ENCODE measurements at places on chromosomes 6 and 20.

DNA sequence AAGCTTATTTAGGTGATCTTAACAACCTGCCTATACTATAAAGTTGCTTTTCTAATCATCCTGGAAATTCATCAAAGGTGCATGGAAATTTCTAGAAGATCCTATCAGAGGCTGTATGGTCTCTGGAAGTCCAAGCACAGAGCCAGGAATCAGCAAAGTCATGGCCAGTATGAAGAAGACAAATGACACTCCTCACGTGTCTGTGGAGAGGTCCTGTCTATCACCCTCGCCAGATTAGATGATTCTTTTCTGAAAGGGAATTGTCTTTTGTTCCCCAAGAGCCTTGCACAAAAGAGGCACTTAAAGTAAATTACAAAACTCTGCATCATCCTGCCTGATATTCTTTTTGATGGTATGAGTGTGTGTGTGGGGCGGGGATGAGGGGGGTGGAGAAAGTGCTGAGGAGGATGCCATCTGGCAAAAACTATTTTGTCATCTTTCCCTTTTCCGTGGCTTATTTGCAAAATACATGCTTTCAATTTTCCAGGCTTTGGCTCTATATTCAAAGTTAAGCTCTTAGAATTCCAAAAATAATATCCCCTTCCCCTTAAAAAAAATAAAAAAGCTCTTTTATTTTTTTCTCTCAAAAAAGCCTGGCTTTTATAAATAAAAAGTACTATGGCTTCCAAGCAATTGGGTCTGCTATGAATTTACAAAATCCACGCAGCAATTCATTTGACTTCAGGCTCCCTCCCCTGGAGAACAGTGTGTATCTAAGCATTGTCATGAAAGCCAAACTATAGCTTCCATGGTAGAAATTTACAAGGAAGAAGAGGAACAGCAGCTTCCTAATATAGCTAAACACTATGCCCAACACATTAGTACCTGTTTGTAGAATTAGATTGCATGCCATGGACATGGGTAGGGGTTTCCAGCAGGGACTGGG lies 185.2 kb upstream of the ARG1 start:
- no peak for DNase-seq

DNA sequence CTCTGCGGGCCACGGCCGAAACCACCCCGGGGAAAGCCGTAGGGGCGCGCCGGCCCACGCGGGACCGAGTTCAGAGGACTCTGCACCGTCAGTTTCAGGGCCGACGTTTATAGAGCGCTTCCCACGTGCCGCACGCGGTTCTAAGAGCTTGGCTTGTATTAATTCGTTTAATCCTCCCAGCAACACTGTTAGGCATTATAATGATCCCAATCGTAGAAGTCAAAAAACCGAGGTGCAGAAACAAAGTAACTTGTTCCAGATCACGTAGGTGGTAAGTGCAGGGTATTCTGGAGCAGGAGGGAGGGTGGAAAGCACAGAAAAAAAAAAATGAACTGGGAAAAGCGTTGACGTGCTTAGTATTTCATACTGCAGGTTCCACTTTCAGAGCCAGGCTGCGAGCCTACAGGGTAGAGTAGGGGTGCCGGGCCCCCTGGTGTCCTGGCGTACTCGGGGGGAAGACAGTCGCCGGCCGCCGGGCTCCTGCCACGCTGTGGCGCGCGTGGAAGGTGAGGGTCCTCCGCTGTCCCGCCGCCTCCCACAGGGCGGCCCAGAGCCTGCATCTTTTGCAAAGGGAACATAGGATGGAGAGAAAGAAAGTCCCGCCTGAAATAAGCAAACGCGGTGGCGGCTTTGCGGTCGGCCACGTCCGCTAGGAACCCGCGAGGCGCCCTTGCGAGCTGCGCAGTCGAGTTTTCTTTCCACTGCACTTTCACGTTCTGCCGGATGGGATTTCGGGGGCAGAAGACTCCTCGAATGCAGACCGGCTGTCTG lies 10.2 kb upstream of the FOXF2 start:
- no peak for DNase-seq

DNA sequence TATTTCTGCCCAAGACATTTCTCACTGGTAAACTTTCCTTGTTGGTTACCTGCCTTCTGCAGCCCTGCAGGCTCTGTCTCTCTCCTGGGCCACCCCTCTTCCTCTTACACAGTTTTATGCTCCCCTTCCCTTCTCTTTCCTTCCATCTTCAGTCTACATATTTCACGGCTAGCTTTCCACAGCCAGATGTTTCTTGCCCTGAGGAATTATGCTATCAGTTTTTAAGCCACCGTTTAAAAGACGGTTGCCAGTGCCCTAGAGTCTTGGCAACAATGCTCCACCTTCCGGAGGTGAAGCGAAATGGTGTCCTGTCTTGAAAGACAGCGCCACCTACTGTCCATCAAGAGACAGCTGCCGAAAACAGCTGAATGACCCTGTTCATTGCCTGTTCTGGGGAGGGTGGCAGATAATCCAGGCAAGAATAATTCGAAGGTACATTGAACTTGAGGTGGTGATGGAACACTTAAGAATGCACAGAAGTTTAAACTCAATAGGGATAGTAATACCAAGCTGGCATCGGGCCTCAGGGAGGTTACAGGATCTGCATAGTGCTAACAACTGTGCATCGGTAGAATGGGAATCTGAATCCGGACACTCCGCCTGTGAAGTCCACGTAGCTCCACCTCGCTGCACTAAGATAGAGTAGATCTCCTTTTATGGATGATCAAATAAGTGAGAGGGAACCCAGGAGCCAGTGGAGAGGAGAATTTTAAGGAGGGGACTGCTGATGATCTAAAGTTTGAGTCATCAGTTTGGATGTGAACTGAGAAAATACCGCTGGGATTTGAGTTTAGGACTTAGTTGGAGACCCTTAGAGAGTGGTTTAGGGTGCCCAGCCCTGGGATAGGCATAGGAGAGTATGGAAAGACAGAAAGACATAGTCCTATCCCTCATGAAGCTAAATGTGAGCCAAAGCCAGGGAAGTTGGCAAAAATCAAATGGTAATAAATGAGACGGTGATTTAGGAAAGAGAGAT lies 4.8 kb upstream of the TRIM40 start:
- DNase-seq, result peak; percentile 85

- no peak for DNase-seq
Observed at GRCh38 chr6:136408204-136408603, 118.6 kb upstream of the BCLAF1 start.

- no peak for DNase-seq
Observed at GRCh38 chr20:24519476-24519875, 50.0 kb downstream of the SYNDIG1 start.

DNA sequence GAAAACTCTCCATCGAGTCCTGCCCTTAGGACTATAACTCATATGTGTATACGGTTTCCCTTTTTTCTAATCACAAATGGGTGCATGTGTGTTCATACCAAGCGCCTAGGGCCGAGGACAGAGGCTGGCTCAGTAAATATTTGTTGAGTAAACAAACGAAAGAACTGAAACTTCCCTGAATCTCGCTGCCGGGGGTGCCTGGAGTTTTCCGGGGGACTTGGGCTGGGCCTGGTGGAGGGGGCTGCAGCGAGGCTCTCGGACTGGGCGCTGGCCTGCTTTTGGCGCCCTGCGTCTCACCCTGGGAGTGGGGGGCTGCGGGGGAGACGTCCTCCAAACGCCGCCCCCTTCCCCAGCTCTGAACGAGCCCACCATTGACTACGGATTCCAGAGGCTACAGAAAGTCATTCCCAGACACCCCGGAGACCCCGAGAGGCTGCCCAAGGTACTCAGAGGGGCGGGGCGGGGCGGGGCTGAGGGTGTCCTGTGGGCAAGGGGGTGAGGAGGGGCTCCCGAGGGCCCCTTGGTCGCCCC lies 49.0 kb downstream of the CPXM1 start:
- DNase-seq, result no peak

DNA sequence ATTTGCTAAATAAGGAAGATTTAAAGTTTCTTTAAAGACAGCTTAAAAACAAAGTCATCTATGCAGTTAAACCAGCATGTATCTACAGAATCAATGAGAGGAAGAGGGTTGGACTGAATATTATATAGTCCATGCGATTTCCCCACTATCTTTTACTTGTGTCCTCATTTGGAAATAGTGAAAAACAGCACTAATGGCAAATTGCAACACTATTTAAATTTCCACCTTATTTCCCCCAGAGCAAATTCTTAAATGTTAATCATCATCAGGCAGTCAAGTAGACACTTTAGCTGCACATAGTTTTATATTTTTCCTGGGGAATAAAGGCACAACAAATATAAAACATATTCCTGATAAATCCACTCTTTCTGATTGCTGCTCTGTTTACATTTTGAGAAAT lies 114.6 kb downstream of the LCA5 start:
- no peak for DNase-seq

DNA sequence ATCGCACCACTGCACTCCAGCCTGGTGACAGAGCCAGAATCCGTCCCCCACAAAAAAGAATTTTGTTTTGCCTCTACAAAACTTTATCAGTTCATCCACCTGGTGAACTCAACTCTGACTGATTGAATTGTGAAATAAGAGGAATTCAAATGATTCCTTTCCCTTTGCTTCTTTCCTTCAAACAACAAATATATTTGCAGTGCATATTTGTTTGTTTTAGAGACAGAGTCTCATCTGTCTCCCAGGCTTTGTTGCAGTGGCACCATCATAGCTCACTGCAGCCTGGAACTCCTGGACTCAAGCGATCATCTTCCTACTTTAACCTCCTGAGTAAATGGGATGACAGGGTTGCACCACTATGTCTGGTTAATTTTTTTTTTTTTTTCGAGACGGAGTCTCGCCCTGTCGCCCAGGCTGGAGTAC lies 23.2 kb upstream of the PIM1 start:
- no peak for DNase-seq

DNA sequence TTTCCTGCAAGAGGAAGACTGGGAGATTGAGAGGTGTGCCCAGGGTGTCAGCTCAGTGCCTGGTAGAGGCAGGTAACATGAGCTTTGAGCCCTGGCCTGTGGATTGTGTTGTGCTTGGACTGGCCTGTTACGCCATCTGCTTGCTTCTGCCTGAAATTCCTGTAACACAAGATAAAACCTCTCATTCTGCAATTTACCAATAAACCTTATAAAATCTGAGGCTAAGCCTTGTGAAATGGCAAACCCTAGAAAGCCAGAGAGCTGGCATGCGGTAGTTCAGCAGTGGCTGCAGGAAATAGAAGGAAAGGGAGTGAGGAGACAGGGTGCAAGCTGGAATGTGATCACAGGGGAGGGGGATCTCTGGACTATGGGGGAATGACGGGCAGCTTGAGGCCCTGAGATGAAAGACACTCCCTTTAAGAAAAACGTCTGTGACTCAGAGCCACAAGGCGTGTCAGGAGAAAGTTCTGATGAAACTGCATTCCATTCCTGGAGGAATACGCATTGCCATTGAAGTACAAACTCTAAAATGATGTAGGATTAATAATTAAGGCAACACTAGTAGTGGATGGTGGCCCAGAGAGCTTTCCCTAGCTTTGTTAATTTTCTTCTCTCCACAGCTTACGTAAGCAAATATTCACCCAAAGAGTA lies 26.3 kb upstream of the TFAP2A start:
- DNase-seq, result no peak

- DNase-seq, result no peak
Observed at GRCh38 chr20:34458631-34459030, 57.6 kb upstream of the DYNLRB1 start.

DNA sequence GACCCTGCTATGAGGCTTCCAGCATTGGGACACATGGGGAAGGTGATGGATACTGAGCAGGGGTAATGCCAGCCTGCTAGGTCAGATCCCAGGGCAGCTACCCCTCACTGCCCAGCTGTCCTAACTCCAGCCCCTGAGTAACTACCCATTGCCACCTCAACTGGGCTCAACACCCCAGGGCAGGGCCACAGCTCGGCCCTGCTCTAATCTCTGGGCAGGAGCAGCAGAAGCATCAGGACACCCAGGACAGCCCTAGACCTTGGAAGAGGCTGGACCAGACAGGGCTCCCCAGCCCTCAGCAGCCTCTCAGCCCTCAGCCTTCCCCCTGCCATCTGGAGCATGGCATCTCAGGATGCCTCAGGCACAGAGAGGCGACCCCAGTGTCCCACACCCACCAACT lies 67.4 kb upstream of the TOP1 start:
- DNase-seq, result no peak

GRCh38 chr20:54680872-54681619 lies 205.7 kb downstream of the DOK5 start:
- DNase-seq, result no peak

GRCh38 chr6:142838821-142839685 lies 105.9 kb downstream of the HIVEP2 start:
- DNase-seq, result peak; percentile 47

DNA sequence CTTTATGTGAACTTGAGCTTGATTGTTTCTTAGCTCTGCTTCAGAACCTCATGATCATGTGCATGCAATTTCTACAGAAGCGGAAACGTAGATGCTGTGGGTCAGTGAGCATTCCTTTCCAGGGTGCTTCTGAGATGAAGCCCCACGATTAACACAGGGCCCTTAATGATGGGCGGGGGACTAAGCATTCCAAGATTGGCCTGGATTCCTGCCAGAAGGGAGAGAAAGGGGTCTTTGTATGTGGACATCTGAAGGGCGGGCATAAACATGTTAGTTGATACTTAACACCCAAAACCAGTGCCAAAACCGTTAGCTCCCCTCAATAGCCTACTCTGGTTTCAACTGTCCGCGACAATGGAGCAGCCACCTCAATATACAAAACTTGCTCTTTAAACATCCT lies 46.9 kb upstream of the POU3F2 start:
- DNase-seq, result no peak

- DNase-seq, result peak; percentile 35
Observed at GRCh38 chr6:32945108-32945760, 4.4 kb upstream of the HLA-DMB start.

- DNase-seq, result no peak
Observed at GRCh38 chr6:162385980-162386379, 341.6 kb downstream of the PRKN start.

DNA sequence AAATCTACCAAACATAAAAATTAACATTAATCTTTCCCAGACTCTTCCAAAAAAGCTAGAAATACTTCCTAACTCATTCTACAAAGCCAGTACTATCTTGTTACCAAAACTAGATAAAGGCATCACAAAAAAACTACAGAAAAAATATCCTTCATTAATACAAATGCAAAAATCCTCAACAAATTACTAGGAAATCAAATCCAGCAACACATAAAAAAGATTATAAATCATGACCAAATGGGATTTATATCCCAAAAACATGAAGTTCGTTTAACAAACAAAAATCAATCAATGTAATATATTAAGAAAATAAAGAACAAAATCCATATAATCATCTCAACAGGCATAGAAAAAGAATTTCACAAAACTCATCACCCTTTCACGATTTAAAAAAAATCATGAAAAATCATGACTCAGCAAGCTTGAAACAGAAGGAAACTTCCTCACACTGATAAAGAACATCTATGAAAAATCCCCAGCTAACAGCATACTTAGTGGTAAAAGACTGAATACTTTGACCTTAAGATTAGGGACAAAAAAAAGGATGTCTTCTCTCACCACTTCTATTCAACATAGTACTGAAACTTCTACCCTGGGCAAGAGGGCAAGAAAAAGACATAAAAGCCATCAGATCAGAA lies 43.2 kb downstream of the RANBP9 start:
- no peak for DNase-seq

- no peak for DNase-seq
Observed at GRCh38 chr6:49839957-49840356, 26.4 kb downstream of the CRISP1 start.
